T-helper 9 cell (primary cell): ENCODE measurements at places on chromosomes 12 and 14.

GRCh38 chr14:99359906-99360305, 87.9 kb upstream of the BCL11B start:
- no peak for DNase-seq

- no peak for DNase-seq
Observed at GRCh38 chr12:28172434-28173030, 17.7 kb upstream of the CCDC91 start.

DNA sequence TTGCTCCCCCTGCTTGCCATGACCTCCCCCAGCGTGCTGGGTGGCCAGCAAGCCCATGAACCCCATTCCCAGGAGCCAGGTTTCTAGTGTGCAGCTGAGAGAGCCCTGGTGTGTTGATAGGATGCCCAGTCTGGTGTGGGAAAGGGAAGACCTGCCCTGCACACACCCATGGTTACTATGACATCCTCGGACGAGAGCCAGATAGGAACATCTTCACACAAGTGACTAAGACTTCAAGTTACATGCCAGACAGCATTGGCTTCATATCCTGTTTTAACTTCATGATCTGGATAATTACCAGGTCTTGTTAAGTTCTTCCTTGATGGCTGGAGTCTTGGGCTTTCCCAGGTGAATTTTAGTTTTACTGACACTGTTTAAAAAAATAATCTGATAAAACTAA, 196.6 kb upstream of the EGLN3 start:
- DNase-seq: no peak

DNA sequence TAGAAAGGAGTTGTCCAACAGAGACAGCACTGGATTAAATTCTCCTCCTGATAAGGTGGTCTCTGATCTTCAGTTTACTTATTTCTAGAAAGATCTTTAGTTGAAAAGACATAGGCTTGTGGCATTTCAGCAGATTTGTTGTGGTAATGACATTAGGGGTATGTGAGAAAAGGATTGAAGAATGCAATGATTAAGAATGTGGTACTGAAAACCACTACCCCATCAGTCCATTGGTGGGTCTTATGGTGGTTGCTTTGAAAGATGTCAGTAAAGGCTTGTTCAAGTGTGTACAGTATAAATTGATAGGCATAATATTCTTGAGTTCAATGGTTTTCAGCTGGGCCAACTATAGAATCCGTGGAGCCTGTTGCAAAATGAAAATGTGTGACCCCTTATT, 10.8 kb downstream of the PPFIBP1 start:
- DNase-seq: no peak

- no peak for DNase-seq
Observed at GRCh38 chr14:102417001-102417431, 54.3 kb downstream of the TECPR2 start.

DNA sequence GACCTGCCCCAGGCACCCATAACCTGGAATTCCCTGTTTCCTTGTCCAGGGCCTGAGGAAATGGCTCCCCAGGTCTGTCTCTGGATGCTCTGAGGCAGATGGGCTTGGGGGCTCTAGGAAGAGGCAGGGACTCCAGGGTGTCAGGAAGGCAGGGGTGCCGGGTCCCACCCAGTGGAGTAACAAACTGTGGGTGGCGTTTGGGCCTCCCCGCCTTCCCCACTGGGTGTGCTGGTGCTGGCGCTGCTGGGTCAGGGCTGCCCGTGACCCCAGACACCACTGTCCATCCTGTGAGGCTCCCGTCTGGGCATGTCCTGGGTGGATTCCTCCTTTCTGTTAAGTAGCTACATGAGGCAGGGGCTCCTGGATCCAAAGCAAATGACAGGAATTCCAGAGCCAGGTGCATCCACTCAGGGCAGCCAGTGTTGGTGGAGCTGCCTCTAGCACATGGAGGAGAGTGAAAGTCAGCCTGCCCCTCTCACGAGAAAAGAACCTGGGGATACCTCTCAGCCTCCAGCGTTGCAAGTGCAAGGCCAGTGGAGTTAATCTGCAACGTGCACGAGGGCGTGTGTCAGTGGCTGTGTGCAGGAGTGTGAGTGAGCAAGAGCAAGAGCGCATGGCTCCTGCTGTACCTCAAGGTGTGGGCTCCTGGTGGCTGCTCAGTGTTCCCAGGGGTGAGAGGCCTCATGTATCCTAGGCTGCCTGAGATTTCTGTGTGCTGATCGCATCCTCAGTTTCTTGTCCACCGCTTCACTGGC, 403.1 kb downstream of the TMEM121 start:
- DNase-seq: no peak

- DNase-seq: no peak
Observed at GRCh38 chr12:88325076-88325815, 183.1 kb downstream of the TMTC3 start.

DNA sequence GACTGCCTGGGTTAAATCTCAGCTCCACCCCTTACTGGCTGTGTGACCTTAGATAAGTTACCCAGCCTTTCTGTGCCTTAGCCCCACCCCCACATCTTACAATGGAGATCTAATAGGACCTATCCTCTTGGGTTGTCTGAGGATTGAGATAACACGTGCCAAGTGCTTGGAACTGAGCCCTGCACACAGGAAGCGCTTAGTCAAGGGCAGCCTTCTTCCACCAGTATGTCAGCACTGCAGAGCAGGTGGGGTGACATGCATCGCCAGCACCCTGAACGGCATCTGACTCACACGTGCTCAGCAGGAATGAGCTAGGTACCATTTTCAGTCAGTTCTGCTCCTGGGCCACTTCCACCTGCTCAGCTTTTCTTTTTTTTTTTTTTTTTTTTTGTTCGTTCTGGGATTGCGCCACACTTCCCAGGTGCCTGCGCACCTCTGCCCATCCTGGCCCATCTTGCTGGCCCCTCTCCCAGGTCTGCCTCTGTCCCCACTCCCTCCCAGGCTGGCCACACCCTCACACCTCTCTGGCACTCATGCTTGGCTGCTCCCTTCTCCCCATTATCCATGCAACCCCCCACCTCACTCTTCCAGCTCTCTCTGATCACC, 19.6 kb downstream of the LGMN start:
- no peak for DNase-seq

GRCh38 chr14:22097586-22098292, 424.1 kb upstream of the OR4E1 start:
- DNase-seq: no peak

DNA sequence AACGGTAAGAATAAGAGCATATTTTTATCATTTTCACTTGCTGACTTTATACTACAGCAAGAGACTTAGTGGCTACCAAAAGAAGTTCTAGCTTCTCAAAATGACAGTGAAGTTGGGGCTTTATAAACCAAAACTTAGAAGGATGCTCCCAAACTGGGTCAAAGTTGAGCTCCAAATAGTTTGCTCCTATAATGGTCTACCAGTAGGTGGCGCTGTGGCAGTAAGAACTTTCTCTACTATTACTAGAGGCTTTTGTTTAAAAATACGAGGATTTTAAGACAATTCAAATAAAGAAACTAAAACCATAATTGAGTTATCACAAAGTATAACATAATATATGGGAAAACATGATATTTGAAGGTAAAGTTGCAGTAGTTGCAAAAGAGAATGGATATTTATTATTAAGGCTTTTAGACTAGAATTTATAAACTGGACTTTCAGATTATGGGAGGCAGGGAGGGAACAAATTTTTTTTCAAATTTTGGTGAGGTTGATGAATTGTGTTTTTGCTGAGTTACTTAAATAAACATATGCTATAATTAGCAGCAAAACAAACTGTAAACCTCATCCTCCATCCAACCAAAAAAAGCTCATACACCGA, 75.0 kb downstream of the TGFB3 start:
- DNase-seq: peak; percentile 69

GRCh38 chr12:124303579-124304313, 8.9 kb downstream of the RFLNA start:
- DNase-seq: no peak

DNA sequence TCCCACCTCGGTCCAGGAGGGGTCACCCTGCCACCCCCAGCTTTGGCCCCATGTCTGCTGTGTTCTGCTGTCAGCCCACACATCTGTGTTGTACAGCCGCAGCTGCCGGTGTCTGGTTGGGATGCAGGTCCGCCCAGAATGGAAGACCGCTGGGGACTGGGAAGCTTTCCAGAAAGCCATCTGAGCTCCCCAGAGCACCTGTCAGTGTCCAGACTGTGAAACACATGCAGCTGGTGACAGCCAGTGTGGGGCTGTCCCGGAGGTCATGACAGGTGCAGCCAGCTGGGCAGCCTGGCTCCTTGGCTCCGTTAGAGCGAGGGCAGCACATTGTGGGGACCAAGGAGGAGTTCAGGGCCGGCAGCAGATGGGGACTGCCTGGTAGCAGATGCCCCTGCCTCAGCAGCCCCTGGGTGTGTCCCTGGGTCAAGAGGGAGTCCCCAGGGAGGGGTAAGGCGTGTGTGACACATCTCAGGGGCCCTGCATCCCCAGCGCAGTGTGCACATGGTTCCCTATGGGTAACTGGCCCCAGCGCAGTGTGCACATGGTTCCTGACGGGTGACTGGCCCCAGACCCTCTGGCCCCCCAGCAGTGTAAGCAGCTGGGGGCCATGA, 16.4 kb downstream of the CEP170B start:
- DNase-seq: no peak

DNA sequence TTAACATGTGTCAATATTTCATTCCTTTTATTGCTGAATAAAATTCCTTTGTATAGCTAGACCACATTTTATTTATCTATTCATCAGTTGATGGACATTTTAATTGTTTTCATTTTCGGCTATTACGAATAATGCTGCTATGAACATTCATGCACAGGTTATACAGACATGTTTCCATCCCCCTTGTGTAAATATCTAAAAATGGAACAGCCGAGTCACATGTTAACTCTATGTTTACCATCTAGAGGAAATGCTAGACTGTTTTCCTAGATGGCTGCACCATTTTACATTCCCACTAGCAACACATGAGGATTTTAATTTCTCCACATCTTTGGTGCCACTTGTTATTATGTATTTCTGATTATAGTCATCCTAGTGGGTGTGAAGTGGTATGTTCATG, 49.2 kb downstream of the HECTD4 start:
- DNase-seq: no peak

GRCh38 chr12:45726603-45727300, 2.8 kb upstream of the ARID2 start:
- DNase-seq: peak; percentile 29

DNA sequence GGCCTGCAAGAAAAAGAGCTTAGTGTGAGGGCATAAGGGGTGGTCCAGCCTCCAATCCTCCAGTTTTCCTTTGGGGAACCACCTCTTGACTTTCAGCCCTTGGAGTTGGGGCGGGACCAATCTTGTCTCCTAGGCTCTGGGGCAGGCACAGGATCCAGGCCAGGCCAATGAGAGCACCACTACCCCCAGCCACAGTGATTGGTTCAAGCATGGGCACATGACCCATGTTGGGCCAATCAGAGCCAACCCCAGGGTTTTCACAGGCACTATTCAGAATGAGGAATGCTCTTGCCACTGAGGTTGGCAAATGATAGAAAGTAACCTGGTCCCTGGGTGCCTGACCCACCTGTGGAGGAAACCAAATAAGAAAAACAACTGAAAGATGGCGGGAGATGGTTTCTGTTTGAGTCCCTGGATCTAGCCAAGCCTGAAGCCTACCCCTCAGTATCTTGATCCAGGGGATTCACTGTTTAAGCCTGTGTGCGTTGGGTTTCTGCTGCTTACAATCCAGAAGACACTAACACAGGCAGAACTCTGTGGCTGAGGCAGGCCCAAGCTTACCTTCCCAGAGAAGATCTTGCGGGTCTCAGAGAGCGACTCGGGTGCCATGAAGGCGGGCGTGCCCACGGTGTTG, 42.9 kb downstream of the P2RX4 start:
- no peak for DNase-seq

- no peak for DNase-seq
Observed at GRCh38 chr12:3326850-3327780, 163.9 kb upstream of the PRMT8 start.

DNA sequence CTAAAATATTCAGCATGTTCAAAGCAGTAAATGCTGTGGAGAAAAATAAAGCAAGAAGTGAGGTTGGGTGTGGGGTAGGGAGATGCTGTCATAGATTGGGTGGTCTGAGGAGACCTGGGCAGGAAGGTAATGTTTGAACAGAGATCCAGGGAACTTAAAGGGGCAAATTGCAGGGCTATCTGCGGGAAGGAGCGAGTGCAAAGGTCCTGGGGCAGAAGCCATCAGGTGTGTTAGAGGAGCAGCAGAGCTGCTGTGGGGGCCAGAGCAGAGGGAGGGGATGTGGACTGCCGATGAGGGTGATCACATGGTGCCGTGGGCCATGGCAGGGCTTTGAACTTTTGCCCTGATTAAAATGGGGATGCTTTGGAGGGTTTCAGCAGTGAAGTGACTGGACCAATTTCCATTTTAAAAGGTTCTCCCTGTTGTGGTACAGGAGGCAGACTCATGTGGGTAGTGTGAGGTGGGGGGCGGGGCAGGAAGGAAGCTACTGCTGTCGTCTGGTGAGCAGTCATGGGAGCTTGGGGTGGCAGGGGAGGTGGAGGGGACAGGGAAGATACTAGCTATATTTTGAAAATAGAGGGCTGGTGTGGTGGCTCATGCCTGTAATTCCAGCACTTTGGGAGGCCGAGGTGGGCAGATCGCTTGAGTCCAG, 145.0 kb downstream of the AACS start:
- no peak for DNase-seq

DNA sequence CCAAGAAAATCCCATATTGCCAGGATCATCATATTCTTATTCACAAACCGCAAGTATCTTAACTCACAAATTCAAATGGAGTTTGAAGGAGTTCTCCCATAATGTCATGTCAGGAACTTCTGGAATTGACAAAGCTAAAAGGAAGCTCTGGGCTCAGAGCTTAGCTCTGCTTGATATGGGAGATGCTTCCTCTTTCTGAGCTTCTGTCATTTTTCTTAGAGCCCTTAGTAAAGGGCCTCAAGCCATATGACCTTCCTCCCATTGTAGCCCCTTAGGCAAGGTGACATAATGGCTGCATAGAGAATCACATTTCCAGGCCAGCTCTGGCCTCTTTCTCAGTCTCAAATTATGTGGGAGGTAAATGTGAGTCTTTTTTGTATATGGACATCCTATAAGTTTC, 40.9 kb downstream of the SLC4A8 start:
- no peak for DNase-seq

DNA sequence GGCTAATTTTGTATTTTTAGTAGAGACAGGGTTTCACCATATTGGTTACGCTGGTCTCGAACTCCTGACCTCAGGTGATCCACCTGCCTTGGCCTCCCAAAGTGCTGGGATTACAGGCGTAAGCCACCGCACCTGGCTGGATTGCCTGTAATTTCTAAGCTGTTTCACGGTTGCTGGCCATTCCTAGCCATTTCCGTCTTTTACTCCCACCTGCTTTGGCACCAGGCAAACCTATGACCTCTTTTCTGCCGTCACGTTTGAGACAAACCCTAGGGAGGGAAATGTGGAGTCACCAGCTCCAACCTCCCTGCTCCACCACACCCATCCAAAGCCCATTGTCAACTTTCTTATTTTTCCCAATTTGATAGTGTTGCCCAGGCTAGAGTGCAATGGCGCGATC, 1.2 kb downstream of the GPR132 start:
- DNase-seq: no peak

GRCh38 chr12:29191267-29191850, 42.3 kb downstream of the FAR2 start:
- DNase-seq: no peak

- no peak for DNase-seq
Observed at GRCh38 chr14:57835766-57836165, 30.1 kb downstream of the SLC35F4 start.

- DNase-seq: peak; percentile 18
Observed at GRCh38 chr14:90483571-90483974, 86.7 kb downstream of the CALM1 start.
